SK-N-SH (cell line): ENCODE measurements at places on chromosomes 1 and 21. TPM values are rescaled to one million over a fixed set of nuclear protein-coding genes. Genes with fewer than 3 reads are reported as not detected.

The IGSF21 gene
- polyA plus RNA-seq = not detected in 2 replicates

The FOXJ3 gene
- polyA plus RNA-seq = 16.0 and 24.2 TPM in 2 replicates

The CELA3B gene
- not detected in 2 replicates for polyA plus RNA-seq

The SMIM1 gene
- 5.9 and 6.1 TPM in 2 replicates for polyA plus RNA-seq

The CYP4X1 gene
- polyA plus RNA-seq = 0.67 and 0.88 TPM in 2 replicates

The GBP7 gene
- not detected in 2 replicates for polyA plus RNA-seq

The CFAP141 gene
- polyA plus RNA-seq = not detected in 2 replicates

The TMPRSS2 gene
- polyA plus RNA-seq = not detected in 2 replicates

The ECE1 gene
- polyA plus RNA-seq = 62.3 and 96.6 TPM in 2 replicates
